Tibial nerve (tissue), 4 donors: ENCODE measurements at places on chromosomes 2 and 18. TPM values are rescaled to one million over a fixed set of nuclear protein-coding genes. Genes with fewer than 3 reads are reported as not detected.

The CAVIN2 gene
- total RNA-seq = 47.9 TPM

The PDE11A gene
- total RNA-seq = not detected

The SERPINB11 gene
- not detected for total RNA-seq

The NEU4 gene
- total RNA-seq = not detected

The SCYGR5 gene
- not detected for total RNA-seq

- no peak for DNase-seq
Measured at GRCh38 chr2:144582651-144583380, 62.9 kb upstream of the ZEB2 start.

DNA sequence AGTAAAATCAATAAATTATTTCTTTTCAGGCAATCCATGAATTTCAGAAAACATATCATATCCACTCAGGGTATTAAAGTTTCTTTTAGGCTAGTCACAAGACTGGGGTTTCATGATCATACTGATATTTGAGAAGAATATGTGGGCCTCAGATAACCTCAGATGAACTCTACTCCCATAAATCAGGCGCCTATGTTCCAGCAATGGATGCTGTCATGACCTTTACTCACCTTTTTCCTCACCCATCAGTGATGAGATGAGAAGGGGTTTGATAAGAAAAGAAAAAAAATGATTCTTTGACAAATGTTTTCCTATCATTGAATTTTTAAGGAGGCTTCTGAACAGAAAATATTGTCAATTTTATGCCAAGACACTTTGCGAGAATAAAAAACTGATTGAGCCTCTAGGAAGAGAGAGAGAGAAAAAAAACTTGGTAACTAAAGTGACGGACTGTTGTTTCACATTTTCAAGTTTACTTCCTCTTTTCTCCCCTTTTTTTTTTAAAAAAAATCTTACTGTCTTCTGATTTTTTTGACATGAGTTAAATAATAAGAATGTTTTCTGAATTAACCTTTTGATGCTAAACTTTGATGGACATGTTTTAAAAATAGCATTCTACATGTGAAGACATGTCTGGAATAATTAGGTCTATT, 309.1 kb upstream of the MAP2 start:
- DNase-seq = no peak

DNA sequence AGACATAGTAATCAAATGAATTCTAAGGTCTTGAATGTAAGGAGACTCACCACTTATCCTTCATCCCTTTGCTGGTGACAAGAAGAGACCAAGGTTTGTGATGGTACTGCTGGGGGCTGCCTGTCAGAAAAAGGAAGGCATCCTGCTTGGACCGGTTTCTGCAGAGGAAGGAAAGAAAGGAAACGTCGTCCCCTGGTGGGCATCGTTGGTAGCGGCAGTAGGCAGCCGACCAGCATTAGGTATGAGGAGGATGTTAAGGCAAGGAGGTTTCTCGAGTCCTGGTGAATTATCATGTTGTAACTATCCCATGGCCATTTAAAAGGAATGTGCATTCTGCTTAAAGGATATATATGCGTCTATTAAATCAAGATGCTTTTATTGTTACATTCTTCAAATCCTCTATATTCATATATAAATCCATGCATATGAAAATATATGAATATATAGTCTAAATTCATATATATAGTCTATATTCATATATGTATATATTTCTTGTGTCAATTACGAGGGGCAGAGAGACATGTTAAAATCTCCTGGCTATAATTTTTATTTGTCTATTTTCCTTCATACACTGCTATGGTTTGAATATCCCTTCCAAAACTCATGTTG, 94.4 kb upstream of the TGFA start:
- DNase-seq = peak; percentile 36

GRCh38 chr2:149315461-149315860, 14.9 kb upstream of the LYPD6 start:
- DNase-seq = no peak

DNA sequence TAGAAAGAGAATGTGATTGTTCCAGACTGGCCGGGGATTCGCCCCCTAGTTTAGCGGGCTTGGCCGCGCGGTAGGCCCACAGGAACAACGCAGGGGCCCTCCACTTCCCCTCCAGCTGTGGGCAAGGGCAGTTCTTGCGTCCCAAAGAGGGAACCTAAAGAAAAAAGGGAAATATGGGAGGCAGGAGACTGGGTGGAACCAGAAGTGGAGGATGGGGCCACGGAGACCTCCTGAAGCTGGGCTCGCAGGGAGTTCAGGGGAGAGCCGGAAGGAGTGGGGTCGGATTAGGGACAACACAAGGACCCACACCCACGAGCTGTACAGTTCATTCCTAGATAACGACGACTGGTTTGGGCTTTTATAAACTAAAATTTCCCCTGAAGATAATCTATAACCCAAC, 18.2 kb downstream of the GNLY start:
- no peak for DNase-seq

GRCh38 chr2:212465456-212465855, 73.1 kb downstream of the ERBB4 start:
- DNase-seq = no peak

GRCh38 chr2:102667072-102667471, 47.7 kb downstream of the SLC9A2 start:
- DNase-seq = no peak

DNA sequence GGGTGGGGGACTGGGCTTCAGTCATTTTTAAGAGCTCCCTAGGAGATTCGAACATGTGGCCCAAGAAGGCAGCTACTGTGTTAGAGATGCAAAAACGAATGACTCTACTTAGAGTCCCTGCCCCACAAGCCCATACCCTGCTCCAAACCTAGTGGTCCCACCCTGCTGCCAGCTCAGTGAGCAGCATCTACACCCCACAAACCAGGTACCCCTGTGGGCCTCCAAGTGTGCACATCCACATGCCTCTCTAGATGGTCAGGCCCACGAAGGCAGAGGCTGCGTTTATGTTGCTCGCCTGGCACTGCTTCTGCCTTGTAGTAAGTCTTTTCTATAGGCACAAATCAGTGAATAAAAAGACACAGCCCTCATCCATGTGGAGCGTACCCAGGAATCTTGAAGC, 112.6 kb downstream of the PDCL3 start:
- no peak for DNase-seq

DNA sequence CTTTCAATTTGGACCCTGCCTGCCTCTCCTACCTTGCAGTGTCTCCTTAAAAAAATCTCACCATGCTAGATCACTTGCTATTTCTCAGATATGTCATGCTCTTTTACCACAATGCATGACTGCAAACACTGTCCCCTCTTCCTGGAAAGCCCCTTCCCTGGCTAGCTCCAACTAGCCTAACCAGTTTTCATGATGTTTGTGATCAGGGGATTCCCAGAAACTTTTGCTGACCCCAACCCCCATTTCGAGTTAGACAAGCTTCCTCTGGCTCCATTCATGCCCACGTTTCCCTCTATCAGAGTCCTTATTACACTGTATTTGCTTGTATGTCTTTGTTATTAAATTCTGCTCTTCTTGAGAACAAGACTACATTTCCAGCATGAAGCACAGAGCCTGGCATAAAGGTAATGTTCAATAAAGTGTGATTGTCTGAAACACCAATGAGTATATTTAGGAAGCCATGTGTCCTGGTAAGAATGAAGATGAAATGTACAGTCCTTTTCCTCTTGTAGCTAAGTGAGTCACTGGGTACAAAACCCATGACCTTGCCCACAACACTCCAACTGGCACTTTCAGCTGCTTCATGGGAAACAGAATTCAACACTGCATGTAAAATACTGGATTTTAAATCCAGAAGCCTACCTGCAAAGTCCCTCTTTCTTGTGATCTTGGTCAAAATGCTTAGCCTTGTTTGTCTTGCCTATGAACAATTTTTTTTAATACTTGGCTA, 62.0 kb upstream of the ATL2 start:
- no peak for DNase-seq

- DNase-seq = no peak
Measured at GRCh38 chr2:173828189-173829142, 136.7 kb downstream of the SP3 start.

DNA sequence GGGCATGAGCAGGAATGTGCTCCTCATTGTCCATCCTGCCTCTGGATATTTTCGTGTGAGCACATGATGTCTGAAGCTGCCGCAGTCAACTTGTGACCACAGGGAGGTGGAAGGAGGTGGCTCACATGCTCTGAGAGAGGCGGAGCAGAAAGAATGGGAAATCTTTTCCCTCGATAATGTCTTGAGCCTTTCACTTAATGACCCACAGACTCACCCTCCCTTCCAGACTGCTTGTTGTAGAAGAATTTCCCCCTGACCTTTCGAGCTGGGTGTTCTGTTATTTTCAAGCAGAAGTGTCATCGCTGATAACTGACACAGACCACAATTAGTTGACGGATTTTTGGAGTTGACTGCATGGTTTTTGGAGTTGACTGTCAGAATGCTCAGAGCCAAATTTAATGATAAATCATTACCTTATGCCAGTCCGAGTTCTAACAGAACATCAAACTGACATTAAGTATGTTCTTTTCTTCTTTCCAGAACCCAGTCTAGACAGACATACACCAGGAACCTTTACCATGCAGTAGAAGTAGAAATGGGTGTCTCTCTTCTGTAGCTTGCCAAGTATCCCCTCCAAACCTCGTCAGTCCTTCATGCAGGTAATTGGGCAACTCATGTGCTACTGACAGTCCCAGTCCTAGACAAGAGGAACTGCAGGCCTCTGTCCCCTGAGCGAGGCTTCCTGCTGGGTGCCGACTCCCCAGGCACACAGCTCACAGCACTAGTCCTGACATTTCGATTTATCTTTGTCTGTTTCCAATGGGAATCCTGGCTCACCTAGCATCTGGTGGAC, 29.4 kb upstream of the RTTN start:
- no peak for DNase-seq

- no peak for DNase-seq
Measured at GRCh38 chr18:48785091-48785614, 165.6 kb downstream of the SMAD7 start.

GRCh38 chr2:20433946-20434553, 12.8 kb upstream of the RHOB start:
- DNase-seq = no peak

DNA sequence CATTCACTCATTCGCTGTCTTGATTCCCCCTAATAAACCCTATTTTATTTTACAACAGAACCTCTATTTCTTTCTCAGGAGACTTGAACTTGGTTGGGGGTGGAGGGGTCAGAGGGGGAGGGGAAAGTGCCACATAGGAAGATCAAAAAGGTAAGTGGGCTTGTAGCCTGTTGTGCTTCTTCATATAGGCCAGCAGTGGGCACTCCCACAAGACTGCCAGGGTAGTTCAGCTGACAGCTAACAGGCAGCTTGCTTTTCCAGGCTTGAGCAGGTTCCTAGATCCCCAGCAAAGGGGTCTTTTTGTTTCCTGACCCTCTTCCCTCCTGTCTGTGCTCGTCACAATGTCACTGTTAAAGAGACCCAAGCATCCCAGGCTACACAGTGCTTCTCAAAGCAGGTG, 829 bp upstream of the KIAA2012 start:
- DNase-seq = no peak

GRCh38 chr2:10007435-10007834, 35.9 kb upstream of the KLF11 start:
- DNase-seq = no peak

- DNase-seq = no peak
Measured at GRCh38 chr2:172297531-172297930, 129.9 kb upstream of the ITGA6 start.

DNA sequence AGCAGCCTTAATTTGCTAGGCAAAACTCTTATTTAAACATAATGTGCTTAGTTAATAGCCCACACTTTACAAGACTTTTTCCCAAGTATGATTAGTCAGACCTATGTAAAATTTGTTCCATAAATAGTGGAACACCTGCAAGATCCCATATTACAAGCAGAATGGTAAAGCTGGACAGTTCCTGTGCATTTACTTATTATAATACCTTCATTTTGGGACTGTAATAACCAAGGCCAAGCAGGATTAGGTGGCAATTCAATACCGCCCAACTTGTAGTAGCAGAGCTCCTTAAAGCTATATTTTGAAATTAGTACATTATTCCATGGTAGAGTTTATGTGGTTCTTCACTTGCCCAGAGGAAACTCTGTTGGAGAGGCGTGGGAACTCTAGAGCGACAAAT, 431.5 kb upstream of the MMADHC start:
- no peak for DNase-seq

DNA sequence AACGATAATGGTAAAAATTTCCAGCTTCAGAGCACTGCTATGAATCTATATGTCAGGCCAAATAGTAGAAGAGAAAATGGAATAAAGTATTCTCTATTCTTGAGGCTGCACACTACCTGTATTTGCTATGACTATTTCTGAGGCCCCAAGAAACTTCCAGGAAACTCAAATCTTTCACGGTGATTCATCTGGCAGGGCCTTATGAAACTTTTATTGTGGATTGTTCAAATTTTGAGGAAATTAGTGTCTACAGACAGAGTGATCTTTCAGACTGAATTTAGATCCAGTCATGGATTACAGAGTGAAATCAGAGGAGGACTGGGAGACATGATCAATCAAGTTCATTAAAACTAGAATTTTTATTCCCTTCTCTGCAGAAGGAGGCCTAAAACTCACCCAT, 4.1 kb upstream of the VSNL1 start:
- no peak for DNase-seq

- DNase-seq = no peak
Measured at GRCh38 chr2:10785260-10785659, 27.3 kb downstream of the PDIA6 start.

- no peak for DNase-seq
Measured at GRCh38 chr2:184849516-184849915, 251.2 kb downstream of the ZNF804A start.

DNA sequence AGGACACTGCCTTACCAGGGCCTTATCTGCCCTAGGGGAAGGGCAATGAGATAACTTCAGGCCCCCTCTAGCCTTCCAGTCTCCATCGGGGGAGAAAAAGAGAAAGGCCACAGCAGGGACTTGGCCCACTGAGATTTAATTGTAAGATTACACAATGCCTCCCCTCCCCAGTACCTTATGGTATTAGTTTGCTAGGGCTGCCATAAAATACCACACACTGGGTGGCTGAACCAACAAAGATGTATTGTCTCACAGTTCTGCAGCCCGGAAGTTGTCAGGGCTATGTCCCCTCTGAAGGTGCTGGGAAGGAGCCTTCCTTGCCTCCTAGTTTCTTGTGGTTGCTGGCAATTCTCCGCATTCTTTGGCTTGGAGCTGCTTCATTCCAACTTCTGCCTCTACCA, 34.8 kb upstream of the SPATA3 start:
- DNase-seq = no peak

GRCh38 chr2:2808551-2809058, 477.5 kb upstream of the MYT1L start:
- DNase-seq = no peak

GRCh38 chr18:26710470-26711096, 154.9 kb downstream of the AQP4 start:
- DNase-seq = no peak

- DNase-seq = no peak
Measured at GRCh38 chr2:197232010-197232409, 78.6 kb downstream of the ANKRD44 start.

DNA sequence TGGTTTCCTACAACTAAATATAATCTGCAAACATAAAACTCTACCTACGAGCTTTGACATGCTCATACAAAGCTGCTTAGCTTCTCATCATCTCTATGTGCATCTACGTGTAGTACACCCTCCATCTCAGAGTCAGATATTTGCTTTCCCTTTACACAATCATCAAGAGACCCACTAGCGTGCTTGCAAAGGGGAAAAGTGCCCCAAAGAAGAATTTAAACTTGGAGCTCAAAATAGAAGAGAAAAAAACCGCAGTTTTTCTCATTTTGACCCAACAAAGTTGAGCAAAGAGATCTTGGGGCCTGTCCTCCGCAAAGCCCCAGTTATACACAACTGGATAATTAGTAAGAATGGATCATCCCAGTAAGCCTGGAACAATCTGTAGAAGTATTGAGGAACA, 104.1 kb downstream of the PAX3 start:
- DNase-seq = no peak
